ENCODE measurements at places on chromosomes 4 and X.

- DNase-seq = no peak
Measured at GRCh38 chr4:115090483-115091075, 22.8 kb downstream of the NDST4 start.

GRCh38 chr4:87525636-87526295 lies 3.4 kb downstream of the SPARCL1 start:
- no peak for DNase-seq

DNA sequence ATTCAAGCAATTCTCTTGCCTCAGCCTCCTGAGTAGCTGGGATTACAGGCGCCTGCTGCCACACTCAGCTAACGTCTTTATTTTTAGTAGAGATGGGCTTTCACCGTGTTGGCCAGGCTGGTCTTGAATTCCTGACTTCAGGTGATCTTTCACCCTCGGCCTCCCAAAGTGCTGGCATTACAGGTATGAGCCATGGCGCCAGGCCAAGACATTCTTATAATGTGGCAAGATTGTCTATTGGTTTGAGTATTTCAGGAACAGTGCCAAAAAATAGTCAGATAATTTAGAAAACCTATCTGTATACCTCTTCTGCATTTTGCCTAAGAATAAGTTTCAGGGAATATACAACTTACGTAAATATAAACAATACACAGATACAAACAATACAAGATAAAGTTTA lies 136.8 kb downstream of the TMA16 start:
- no peak for DNase-seq

DNA sequence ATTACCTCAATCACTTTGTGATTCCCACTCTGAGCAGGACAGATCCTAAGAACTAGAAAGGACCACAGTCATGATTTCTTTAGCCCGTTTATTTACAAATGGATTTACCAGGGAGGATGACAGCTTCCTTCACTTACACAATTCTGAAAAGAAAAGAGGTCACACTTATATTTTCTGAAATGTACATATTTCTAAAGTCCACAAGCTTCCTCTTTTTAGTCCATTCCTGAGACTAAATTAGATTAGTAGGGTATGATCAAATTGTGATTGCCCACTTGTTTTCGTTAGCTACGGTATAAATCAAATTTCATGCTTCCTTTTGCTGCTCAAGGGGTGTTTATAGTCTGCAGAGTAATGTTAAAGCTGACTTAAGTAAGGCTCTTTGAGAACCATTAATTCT lies 7.6 kb upstream of the AMELX start:
- DNase-seq = no peak

DNA sequence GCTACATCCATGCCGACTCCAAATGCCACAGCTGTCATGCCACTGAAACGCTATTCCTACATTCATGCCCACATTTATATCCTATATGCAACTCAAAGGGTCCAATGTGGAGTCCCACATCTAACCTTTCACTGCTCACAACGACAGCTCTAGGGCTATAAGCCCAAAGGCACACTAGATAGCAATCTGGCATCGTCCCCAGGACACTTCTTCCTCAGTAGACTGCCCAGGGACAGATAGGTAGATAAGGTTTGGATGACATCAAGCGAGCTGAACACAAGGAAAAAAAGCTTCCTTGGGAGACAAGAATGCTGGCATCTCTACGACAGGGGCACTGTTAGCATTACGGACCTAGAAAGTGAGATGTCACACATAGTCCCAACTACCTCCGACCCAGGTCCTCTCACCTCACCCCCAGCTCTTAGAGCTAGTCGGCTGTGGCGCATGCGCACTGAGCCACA lies 685 bp downstream of the RAB9B start:
- DNase-seq = peak; percentile 62

DNA sequence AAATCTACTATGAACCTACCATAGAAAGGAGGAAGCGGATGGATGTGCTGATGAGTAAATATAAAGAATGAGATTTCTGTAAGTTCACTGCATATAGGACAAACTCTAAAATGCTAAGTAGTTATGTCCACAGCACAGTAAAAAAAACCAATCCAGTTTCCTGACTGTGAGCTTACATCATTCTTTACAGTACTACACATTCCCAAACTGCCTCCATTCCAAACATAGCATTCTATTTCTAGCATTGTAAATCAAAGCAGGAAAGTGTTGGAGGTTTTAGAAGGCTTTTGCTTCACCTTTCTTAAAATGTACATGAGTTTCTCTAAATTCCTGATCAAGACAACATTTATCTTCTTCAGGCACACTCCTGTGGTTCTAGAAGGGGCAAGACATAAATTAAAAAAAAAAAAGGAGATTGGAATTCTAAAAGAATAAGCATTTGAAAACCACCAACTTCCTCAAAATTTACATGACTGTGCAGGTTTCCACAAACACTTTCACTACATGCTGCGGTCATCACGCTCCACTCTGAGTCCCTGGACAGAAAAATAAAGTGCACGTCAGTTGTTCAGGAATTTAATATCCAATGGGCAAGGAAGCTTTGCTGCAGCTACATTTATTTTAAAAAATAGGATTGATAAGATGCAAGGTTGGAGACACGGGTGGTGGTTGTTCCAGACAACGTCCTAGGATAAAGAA lies 297.6 kb upstream of the STS start:
- peak; percentile 24 for DNase-seq

DNA sequence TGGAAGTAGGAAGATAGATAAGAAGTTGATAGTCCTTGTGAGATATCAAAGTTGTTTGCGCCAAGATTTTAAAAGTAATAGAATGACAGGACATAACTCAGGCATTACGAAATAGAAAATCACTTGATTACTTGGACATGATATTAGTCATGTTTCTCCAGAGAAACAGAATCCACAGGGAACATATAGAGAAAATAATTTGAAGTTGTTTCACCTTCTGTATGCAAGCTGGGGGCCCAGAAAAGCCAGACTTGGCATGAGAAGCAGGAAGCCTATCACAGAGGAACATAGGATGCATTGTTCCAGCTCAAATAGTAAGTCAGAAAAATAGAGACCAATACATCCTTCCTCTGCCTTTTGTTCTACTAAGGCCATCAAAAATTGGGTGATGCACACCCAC lies 715.9 kb downstream of the TECRL start:
- no peak for DNase-seq

- no peak for DNase-seq
Measured at GRCh38 chr4:26263165-26263564, 57.6 kb upstream of the RBPJ start.

- DNase-seq = no peak
Measured at GRCh38 chr4:76725039-76725438, 172.9 kb downstream of the SOWAHB start.

GRCh38 chr4:183966371-183966770 lies 61.3 kb downstream of the STOX2 start:
- DNase-seq = no peak

Data from hepatic stellate cell (primary cell).